Stomach (tissue), 19 donors: ENCODE measurements at places on chromosomes 5 and 9. TPM values are rescaled to one million over a fixed set of nuclear protein-coding genes. Genes with fewer than 3 reads are reported as not detected.

Gene FOXD4L3
- not detected for total RNA-seq

Gene FBP2
- total RNA-seq = 40.2 TPM

Gene CYFIP2
- 116 TPM for total RNA-seq

Gene PCDH1
- total RNA-seq = 35.3 TPM

Gene ARHGEF37
- 22.6 TPM for total RNA-seq

DNA sequence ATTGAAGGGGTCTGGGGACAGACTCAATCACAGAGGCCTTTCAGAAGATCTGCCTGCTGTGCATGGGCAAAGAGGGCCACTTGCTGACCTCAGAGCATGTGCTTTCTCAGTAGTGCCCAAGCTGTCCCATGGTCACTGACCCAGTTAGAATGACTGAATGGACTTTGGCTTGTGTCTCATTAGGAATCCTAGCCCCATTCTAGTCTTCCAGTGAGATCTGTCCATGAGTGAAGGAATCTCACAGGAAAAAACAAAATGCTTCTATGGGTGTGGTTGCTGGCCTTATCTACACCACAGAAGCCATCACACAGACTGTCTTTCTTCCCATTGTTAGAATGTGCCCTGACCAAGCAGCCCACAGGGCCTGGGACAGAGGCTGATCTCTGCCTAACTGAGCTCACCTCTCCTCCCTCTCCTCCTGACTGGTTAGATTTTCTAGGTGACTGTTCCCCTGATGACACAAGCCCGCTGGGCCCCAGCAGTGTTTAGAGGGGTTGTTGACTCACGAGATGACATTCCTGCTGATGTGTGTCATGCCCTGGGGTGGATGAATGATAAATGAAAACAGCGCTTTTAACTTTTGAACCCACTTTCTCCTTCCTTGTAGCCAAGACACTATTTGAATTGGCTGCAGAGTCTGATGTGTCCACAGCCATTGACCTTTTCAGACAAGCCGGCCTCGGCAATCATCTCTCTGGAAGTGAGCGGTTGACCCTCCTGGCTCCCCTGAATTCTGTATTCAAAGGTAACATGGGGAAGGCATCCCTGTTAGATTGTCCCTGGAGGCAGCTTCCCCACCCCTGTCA lies 24.8 kb downstream of the TGFBI start:
- DNase-seq = peak; percentile 60

- DNase-seq = no peak
Measured at GRCh38 chr5:157460921-157461792, 1.1 kb downstream of the NIPAL4 start.

- no peak for DNase-seq
Measured at GRCh38 chr9:77876091-77876490, 155.5 kb downstream of the GNAQ start.

GRCh38 chr9:133843250-133843649 lies 105.1 kb upstream of the SARDH start:
- no peak for DNase-seq
